Fibroblast of the aortic adventitia (primary cell): ENCODE measurements at places on chromosomes 2 and 18. TPM values are rescaled to one million over a fixed set of nuclear protein-coding genes. Genes with fewer than 3 reads are reported as not detected.

The POMC gene
- 0.63 and 7.5 TPM in 2 replicates for total RNA-seq

The GKN1 gene
- not detected in 2 replicates for total RNA-seq

The CFAP210 gene
- total RNA-seq: 0.09 TPM in 1 of 2 replicates, not detected in the other

The NEB gene
- 0.27 and 0.41 TPM in 2 replicates for total RNA-seq

The MFSD2B gene
- not detected in 2 replicates for total RNA-seq

The LGALSL gene
- 5.0 and 11.0 TPM in 2 replicates for total RNA-seq

The MYCN gene
- total RNA-seq: not detected in 2 replicates

The ERFE gene
- 2.8 and 3.4 TPM in 2 replicates for total RNA-seq

The VWA3B gene
- total RNA-seq: not detected in 2 replicates

The MRPL30 gene
- 13.2 and 33.2 TPM in 2 replicates for total RNA-seq

The UPP2 gene
- total RNA-seq: not detected in 2 replicates

The CKAP2L gene
- 2.7 and 26.4 TPM in 2 replicates for total RNA-seq

The ADRA2B gene
- total RNA-seq: under 0.01 TPM in 1 of 2 replicates, not detected in the other

The BOK gene
- total RNA-seq: 15.3 and 21.4 TPM in 2 replicates

The BUB1 gene
- 5.9 and 35.2 TPM in 2 replicates for total RNA-seq

The NCK2 gene
- 9.4 and 12.2 TPM in 2 replicates for total RNA-seq

The CTIF gene
- total RNA-seq: 29.0 and 30.7 TPM in 2 replicates

The TMSB10 gene
- 3,849 and 4,291 TPM in 2 replicates for total RNA-seq

The RBKS gene
- 1.3 and 1.4 TPM in 2 replicates for total RNA-seq

The MMADHC gene
- 169 and 177 TPM in 2 replicates for total RNA-seq

The MBP gene
- total RNA-seq: 25.8 and 54.1 TPM in 2 replicates

The CD226 gene
- 0.08 and 0.99 TPM in 2 replicates for total RNA-seq

The CYS1 gene
- 3.2 and 7.0 TPM in 2 replicates for total RNA-seq

The ST8SIA3 gene
- total RNA-seq: 0.08 TPM in 1 of 2 replicates, not detected in the other

The DAPL1 gene
- not detected in 2 replicates for total RNA-seq

The KCNJ3 gene
- not detected in 2 replicates for total RNA-seq
